ENCODE measurements at places on chromosomes 1 and 21.

DNA sequence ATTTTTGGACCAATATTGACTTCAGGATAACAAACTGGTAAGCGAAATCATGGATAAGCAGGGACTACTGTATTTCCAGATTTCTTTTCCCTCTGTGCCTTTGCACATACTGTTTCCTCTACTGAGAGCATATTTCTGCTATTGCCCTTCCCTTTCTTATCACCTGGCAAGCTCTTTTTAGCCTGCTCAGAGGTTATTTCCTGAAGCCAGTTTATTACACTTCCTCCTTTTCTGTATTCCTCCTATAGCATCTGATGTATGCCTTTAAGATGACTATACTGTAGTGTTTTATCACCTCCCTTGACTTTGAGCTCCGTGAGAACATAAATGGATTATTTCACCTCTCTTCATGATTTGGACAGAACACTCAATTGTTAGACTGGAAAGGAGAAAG, 49.0 kb downstream of the MAGI3 start:
- DNase-seq, result no peak

- no peak for DNase-seq
Measured at GRCh38 chr1:186750257-186750656, 70.0 kb upstream of the PTGS2 start.

DNA sequence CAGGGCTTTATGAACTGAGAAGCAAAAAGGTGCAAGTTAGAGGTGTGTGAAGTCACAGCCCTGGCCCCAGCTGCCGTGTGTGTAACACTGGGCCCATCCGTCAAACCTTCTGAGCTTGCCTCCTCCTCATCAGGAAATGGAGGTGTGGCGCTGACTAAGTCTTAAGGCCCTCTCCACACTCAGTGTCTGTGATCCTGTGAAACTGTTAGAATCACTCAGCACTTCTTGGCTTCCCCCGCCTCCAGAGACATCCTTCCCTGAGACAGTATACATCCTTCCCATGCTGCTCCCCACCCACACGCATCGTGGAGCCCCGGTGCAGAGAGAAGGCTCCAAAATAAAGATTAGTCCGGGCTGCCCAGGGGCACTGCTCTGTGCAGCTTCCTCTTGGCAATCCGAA, 33.3 kb downstream of the LRP8 start:
- DNase-seq, result no peak

GRCh38 chr1:41152622-41153044, 89.5 kb downstream of the SCMH1 start:
- no peak for DNase-seq

DNA sequence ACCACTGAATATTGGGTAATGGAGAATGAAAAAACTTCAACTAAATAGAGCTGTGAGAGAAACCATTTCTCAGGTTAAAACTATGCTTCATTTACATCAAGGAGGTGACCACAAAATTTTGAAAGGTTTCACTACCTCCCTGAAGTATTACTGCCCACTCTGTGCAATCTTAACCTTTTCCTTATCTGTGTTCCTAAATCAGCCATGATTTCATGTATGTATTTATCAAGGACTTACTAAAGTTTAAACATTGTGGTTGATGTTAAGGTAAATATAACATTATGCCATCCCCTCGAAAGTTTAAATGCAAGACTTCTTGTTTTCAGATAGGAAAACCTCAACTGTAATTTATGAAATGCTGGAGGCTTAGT, 84.4 kb downstream of the CLEC20A start:
- DNase-seq, result no peak

- no peak for DNase-seq
Measured at GRCh38 chr1:155645034-155645598, 35.1 kb downstream of the MSTO1 start.

GRCh38 chr1:59377350-59377904, 80.5 kb downstream of the FGGY start:
- no peak for DNase-seq

GRCh38 chr1:200931776-200932175, 37.1 kb downstream of the INAVA start:
- DNase-seq, result no peak

- DNase-seq, result peak; percentile 17
Measured at GRCh38 chr1:172089768-172090510, 248.6 kb downstream of the DNM3 start.

DNA sequence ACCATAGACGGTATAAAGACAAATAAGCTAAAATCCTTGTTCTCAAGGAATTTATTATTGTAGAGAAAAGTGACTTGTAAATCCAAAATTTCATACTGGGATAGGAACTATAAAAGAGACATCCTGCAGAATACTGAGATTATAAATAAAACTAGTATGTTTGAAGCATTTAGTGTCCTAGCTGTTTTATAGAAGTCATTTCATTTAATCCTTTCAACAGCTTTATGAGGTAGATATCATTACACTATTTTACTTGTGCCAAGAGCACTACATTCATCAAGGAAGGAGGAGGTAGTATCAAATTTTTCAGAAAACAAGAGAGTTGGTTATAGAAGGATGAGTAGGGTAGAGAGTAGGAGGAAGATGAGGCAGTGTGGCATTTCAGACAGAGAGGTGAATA, 119.6 kb downstream of the ATF6 start:
- DNase-seq, result no peak

DNA sequence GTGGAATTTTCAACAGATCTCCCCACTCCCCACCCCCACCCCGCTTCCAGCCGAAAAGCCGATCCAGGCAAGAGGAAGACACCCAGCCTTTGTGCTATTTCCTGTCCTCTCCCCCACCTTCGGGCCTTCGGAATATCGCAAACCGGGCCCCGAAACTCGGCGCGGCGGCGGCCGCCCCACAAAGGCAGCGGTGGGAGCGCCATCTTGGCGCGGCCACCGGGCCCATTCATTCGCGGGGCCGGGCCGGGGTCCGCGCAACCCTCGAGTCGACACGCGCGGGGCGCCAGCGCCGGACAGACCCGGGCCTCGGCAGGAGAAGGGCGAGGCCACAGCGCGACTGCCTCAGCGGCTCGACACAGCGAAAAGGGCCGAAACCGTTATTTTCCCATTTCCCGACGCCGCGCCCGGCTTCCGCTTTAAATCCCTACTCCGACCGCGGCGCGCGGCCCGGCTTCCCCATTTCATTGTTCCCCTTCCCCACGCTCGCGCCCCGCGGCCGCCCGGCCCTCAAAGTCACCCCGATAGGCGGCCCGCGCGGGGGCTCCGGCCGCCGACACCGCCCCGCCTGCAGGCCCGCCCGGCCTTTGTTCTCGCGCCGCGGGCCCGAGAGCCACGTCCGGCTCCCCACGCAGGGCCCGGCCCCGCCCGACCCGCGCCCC, 911 bp downstream of the GNB1 start:
- DNase-seq, result peak; percentile 59

DNA sequence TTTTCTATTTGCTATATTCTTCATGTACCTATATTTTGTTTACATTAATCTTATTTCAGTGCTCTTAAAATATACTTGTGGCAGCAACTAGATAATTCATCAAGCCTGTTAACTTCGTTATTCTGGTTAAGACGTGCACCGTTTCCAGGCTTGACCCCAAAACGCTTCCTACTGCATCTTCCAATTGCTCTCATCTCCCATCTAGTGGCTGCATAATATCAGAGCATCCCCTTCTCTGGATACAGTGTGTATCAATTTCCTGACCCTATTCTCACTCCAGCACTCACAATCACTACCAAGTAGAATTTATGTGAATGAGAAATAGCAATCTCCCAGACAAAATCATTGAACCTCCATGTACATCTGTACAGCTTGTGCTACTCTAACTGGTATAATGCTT, 1280.3 kb upstream of the B3GALT2 start:
- DNase-seq, result no peak

GRCh38 chr1:38055398-38055797, 8.8 kb upstream of the POU3F1 start:
- no peak for DNase-seq

- no peak for DNase-seq
Measured at GRCh38 chr1:67524143-67525052, 94.2 kb upstream of the SERBP1 start.

GRCh38 chr21:46125846-46126301, 28.0 kb downstream of the COL6A2 start:
- no peak for DNase-seq

GRCh38 chr1:149962736-149963135, 26.1 kb upstream of the MTMR11 start:
- no peak for DNase-seq

DNA sequence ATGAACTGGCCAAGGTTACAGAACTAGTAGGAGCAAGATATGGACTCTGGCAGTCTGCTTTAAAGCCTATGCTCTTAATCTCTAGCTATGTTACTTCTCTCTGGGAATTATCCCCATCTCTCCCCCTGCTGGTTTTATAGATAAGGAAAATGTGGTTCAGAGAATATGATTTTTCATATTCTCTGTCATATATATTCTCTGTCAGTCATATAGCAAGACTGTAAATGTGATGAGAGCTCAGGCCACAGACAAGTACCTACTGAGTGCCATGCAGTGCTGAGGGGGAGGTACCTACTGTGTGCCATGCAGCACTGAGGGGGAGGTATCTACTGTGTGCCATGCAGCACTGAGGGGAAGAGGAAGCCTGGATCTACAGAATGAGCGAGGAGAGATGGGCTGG, 220.3 kb upstream of the FGGY start:
- no peak for DNase-seq

DNA sequence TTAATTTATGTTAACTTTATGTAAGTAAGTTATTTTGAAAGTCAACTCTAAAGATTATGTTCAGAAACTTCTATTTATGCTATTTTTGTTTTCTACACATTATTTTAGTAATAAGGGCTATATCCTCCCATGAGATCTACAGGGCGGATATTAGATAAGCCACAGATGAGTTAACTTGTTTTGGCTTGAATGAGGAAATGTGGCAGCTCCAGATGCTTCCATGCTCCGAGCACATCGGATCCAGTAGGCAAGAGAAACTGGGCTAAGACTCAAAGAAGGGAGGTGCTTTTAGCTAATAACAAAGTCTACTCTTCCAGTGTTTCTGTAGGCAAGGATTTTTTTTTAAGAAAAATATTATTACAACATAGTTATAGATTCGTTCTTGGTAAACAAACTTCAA, 20.0 kb upstream of the LAMC1 start:
- DNase-seq, result no peak

- peak; percentile 97 for DNase-seq
Measured at GRCh38 chr1:155277070-155277901, at the start of gene HCN3. TSS of gene HCN3 (plus strand) at chr1:155277463. CDS start at chr1:155277591, 128 bp downstream.

DNA sequence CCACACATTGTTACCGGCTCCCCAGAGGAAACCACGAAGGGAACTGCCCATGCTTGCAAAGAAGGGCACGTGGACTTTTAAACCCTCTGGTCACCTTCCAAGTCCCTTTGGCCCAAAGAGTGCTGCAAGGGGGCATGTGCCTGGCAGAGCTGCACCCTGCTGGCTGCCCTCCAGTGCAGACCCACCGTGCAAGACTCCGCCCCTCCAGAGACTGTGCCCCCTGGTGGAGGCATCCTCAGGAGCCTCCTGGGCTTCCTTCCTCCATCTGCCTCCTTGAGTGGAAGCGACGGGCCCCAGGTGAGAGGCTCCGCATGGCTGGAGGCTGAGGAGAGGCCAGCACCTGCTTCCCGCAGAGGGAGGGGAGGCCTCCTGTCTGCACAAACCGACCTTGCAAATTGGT, 100.6 kb downstream of the CRYAA start:
- DNase-seq, result peak; percentile 44

- DNase-seq, result no peak
Measured at GRCh38 chr21:33035147-33035546, 9.4 kb downstream of the OLIG2 start.

DNA sequence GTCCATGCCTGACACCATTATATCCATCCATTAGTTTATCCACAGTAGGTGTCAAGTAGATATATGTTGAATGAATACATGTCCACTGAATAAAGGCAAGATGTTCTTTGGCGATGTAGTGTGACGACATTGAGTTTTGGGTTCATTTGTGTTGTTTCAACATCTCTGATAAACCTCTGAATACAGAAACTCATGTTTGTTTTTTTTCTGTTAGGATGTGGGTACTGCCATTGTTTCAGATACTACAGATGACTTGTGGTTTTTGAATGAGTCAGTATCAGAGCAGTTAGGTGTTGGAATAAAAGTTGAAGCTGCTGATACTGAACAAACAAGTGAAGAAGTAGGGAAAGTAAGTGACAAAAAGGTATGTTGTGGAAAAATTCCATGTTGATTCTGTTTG, 28.1 kb downstream of the MDM4 start:
- DNase-seq, result no peak

GRCh38 chr1:156069490-156070455, 8.8 kb downstream of the RAB25 start:
- no peak for DNase-seq

- DNase-seq, result no peak
Measured at GRCh38 chr1:86517336-86517735, 29.5 kb upstream of the CLCA4 start.

DNA sequence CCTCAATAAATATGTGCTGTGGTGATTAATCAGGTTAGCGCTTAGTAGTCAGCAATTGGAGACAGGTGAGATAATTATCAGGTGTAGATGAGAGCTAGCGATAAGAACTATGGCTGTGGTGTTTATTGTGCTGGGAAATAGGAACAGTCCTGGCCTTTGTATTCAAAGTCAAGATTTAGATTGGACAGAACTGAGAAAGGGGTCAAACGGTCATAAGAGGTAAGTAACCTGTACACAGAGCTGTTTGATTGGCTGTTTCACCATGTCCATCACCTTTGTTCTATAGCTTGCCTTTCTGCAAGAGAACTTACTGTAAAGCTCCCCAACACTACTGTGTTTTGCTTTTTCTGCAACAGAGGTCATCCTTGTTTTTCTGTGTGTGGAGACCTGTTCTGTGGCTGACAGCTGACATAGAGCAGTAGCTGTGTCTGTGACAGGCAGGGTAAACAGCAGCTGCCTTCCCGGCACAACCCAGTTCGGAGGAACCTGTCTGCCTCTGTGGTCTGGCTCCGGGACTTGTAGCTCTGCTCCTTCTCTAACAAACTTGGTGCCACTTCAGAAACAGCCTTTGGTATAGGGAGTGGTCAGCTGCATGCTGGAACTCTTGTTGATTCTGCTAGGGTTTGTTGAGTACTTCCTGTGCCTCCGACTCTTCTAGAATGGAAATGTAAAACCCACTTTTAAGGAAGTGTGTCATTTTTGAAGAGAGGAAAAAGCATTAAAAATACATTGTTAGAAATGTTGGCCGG, 21.1 kb upstream of the CDC42 start:
- DNase-seq, result no peak

GRCh38 chr1:230641346-230641745, 935 bp upstream of the COG2 start:
- no peak for DNase-seq

DNA sequence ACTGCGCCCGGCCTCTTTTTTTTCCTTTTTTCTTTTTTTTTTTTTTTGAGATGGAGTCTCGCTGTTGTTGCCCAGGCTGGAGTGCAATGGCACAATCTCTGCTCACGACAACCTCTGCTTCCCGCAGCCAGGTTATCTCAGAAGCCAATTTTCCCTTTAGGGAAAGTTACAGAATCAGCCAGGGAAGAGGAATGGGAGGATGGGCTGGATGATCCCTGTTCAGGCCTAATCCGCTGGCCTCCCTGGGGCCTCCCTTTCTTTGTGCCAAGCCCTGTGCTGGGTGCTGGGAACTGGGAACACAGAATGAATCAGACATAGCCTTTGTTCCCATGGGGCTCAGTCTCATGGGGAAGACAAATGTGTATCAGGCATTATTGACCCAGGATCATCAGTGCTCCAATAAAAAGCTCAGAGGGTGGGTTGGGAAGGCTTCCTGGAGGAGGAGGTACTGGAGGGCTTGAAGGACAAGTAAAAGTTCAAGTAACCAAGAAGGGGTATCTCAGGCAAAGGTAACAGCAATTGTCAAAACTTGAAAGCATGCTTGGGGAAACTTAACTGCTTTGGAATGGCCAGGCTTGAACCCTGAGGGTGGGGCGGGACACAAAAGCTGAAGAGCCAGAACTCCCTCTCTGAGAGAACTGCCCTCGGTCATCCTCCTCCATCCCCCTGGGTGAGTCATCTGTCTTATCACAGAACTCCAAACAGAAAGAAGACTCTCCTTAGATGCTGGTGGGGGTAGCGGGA, 14.3 kb downstream of the ECHDC2 start:
- no peak for DNase-seq
